ENCODE measurements at places on chromosomes 3 and 15.
A peak's percentile ranks its signal among the peaks of the same experiment; 100 is the strongest.

DNA sequence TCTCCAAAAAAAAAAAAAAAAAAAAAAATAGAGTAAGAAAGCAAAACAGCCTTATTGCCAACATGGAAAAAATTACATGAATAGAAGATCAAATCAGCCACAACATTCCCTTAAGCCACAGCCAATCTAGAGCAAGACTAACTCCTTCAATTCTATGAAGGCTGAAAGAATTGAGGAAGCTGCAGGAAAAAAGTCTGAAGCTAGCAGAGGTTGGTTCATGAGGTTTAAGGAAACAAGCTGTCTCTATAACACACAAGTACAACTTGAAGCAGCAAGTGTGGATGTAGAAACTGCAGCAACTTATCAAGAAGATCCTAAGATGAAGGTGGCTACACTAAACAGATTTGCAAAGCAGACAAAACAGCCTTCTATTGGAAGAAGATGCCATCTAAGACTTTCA lies 9.3 kb downstream of the PARL start:
- DNase-seq = no peak

DNA sequence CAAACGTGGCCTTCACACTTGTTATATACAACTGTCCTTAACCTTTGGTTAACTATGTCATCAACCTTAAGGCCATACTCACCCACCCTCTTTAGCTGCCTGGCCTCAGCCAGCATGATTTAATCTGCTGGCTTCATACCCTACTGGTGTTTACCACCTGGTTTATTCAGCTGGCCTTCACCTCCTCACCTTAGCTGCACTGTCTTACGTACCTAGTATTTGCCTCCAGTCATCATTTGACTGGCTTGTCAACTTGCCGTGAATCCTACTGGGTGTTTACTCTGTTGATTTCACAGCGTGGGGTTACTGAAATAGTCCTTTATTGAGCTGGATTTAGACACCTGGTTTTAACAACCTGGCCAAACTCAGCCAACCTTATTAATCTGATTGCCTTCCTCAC lies 102.8 kb downstream of the IL12A start:
- DNase-seq = no peak

- DNase-seq = no peak
These were observed 361.1 kb upstream of the CDIN1 start for GRCh38 chr15:36218322-36218721.

DNA sequence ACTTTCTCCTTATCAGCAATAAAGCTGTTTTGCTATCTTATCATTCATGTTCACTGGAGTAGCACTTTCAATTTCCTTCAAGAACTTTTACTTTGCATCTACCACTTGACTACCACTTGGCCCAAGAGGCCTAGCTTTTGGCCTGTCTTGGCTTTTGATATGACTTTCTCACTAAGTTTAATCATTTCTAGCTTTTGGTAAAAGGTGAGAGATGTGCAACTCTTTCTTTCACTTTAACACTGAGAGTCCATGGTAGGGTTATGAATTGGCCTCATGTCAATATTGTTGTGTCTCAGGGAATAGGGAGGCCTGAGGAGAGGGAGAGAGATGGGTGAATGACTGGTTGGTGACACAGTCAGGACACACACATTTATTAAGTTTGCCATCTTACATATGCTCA lies 31.0 kb upstream of the FAM3D start:
- no peak for DNase-seq

GRCh38 chr15:89926158-89926557 lies 13.4 kb upstream of the ARPIN start:
- no peak for DNase-seq

DNA sequence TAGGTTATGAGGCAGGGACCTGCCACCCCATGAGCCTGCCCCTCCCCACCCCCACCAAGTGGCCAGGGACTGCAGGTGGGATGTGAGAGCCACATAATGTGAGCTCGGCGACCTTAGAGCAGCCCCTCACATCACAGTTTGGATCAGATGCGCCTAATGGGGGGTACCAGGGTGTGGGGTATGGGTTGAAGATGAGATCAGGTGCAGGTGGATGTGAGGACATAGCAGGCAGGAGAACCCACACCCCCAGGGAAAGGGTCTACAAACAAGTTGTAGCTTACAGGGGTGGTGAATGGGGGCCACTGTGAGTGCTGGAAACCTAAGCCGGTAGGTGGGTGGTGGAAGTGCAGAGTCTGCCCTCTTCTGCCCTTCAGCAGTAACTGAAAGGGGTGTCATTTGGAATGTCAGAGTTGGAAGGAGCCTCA lies 94.0 kb downstream of the CORO2B start:
- peak; percentile 40 for DNase-seq

- no peak for DNase-seq
These were observed 39.8 kb upstream of the ZBTB38 start for GRCh38 chr3:141328286-141329166.

DNA sequence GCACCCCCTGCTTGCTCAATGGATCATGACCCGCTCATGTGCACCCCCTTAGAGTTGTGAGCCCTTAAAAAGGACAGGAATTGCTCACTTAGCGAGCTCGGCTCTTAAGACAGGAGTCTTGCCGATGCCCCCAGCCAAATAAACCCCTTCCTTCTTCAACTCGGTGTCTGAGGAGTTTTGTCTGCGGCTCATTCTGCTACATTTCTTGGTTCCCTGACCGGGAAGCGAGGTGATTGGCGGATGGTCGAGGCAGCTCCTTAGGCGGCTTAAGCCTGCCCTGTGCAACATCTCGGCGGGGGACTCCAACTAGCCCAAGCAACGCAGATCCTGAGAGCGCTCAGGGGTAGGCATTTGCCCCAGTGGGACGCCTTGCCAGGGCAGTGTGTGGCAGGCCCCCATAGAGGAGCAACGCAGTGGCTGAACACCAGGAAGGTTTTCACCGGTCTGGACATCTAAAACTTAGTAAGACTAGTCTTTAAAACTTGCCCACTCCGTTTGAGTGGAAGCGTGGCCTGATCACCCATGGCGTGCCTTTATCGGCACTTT lies 9.5 kb downstream of the SLCO2A1 start:
- DNase-seq = no peak

GRCh38 chr15:78216276-78217104 lies 17.9 kb downstream of the ACSBG1 start:
- no peak for DNase-seq

DNA sequence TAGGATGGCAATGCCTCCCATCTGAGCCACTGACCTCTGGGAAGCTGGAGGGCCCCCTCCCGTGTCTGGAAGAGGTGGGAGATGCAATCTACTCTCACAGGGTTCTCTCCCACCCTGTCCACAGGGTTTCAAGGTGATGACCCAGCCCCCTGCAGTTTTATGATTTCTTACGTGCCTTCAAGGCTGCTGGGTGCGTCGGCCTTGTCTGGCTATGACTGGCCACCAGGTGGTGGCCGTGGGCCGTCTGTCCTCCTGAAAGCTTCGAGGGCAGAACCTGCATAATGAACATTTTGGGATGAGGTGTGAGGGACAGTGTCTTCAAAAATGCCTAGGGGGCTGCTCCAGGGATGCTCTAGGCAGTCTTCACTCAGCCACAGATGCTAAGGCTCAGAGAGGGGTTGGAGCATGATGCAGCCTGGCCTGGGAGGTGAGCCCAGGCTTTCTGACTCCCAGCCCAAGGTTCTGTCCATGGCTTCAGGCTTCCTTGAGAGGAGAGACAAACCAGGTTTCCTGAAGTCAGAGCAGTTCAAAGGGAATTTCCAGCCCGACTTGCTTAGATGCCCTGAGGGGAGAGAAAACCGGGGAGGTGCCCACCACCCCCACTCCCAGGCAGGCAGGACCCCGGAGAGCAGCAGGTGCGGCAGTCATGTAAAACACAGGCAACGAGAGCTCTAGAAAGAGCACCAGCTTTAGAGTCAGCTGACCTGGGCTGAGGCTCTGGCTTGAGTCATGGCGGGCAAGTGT lies 18.7 kb downstream of the ISG20 start:
- DNase-seq = peak; percentile 50

- no peak for DNase-seq
These were observed 5.8 kb downstream of the ATP13A5 start for GRCh38 chr3:193372783-193373182.

GRCh38 chr15:60568301-60568742 lies 89.4 kb upstream of the ICE2 start:
- DNase-seq = peak; percentile 84

DNA sequence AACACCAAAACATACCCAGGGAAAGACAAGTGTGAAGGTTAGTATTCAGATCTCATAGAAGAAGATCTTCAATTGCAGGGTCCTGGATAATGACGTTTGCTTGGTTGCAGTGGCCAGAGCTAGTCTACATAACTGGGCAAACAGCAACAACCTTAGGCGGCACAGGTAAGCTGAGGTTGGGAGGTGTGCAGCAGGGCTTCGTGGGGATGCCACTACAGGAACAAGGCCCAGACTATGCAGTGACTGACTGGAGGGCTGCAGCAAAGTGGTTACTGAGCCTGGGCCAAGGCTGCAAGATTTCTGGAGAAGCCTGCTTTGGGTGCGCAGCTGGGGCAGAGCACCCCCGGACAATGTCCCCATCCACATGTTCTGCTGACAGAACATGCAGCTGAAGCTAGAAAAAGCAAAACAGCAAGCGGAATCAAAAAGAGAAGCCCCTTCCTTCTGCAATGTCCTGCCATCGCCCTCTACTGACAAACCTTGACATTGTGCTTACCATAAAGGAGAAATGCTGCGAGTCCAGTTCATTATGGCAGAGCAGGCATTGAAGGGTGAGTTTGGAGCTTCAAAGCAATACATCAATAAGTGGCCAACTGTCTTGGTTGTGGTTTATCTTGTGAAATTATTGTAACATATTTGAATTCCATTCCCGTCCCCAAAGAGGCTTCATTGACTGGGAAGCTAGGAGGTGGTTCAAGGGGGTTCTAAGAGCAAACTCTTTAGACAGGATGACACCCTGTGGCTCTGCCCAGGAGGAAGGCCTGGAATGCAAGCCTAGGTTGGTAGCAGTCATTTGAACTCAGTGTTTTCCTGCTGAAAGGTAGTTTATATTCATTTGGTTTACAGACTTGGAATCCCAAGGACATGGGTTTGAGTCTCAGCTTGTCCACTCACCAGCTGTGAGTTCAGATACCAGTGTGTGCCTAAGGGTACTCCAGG lies 217.0 kb downstream of the PDCD6IP start:
- DNase-seq = peak; percentile 88

GRCh38 chr3:61518590-61518989 lies 42.8 kb upstream of the PTPRG start:
- no peak for DNase-seq

DNA sequence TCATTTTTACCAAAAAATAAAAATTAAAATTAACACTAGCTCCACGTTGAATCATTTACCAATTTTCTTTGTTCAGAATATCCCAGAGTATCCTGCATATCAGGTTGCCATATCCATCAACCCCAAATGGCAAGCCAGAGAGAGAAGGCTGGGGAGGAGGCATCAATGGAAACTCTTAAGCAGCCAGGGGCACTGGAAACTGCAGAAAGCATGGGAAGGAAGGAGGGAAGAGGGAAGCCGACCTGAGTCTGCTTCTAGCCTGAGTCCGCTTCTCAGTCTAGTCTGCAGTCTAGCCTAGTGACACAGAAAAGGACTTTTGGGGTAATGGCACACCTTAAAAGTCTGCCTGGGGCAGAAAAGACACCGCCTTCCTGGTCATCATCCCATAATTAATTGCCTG lies 1.6 kb upstream of the MTHFS start:
- no peak for DNase-seq

DNA sequence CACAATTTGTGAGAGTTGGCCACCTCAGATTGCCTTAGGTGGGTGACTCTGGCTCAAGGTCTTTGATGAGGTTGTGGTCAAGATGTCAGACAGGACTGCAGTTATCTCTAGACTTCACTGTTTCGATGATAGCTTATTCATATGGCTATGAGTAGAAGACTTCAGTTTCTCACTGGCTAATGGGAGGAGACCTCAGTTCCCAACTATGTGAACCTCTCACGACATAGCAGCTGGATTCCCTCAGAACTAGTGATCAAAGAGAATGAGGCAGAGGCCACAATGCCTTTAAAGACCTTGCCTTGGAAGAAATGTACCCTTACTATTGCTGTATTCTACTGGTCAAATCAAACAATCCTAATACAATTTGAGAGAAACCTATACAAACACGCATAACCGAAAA lies 607.5 kb upstream of the ROBO2 start:
- no peak for DNase-seq

- DNase-seq = no peak
These were observed 1.1 kb downstream of the CMTM7 start for GRCh38 chr3:32392536-32393302.

- DNase-seq = no peak
These were observed 1048.5 kb downstream of the NTRK3 start for GRCh38 chr15:87207990-87208580.

DNA sequence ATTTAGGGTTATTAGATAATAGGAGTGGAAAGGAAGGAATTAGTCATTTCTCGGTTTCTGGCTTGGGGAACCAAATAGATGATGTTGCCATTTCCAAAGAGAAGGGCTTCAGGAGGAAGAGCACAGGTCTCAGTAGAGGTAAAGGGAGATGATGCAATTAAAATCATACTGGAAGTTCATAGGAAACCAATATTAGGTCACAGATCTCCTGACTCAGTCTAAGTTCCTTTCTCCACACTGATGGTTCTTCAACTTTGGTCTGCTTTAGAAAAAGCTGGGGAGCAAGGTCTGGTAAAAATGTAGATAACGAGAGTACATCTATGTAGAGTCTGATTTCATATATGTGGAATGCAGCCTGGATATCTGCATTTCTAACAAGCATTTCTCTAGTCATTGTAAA lies 130.9 kb downstream of the POLQ start:
- no peak for DNase-seq

- DNase-seq = peak; percentile 67
These were observed 833 bp downstream of the MAN2A2 start for GRCh38 chr15:90903733-90904536.

DNA sequence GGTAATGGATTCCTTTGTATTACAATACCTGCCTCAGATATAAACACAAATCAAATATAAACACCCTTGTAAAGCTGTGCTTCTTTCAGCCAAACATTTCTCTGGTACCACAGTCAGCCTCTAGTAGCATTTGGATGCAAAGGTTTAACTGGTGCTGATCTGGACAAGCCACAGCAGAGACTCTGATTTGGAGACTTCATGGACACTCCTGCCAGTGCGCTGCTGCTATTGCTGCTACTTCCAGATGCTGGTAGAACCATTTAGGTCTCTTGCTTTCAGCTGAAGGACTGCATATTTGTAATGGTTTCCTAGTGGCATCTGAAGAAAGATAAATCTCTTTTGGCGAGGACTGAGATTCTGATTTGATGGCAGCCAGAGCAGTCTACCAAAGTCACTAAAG lies 36.9 kb downstream of the NCK1 start:
- DNase-seq = no peak

DNA sequence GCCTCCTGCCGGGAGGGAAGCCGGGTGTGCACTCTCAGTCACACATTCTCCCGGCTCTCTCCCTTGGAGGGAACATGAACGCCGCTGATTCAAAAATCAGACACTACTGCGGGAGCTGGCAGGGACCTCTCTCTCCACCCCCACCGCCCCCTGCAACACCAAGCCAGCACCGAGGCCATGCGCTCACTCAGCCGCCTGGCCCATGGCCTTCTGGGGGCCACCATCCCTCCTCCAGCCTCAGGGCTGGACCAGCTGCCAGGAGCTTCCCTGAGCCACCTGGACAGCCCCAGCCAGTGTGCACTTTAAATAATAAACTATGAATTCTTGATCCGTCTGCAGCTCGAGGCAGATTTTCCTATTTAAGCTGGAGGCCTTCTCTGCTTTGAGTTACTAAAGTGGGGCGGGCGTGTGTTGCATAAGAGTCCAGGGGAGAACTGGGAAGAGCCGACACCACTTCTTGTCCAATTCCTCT lies 30.6 kb downstream of the ADAMTS17 start:
- no peak for DNase-seq
